ENCODE measurements at places on chromosomes 1 and 21.

DNA sequence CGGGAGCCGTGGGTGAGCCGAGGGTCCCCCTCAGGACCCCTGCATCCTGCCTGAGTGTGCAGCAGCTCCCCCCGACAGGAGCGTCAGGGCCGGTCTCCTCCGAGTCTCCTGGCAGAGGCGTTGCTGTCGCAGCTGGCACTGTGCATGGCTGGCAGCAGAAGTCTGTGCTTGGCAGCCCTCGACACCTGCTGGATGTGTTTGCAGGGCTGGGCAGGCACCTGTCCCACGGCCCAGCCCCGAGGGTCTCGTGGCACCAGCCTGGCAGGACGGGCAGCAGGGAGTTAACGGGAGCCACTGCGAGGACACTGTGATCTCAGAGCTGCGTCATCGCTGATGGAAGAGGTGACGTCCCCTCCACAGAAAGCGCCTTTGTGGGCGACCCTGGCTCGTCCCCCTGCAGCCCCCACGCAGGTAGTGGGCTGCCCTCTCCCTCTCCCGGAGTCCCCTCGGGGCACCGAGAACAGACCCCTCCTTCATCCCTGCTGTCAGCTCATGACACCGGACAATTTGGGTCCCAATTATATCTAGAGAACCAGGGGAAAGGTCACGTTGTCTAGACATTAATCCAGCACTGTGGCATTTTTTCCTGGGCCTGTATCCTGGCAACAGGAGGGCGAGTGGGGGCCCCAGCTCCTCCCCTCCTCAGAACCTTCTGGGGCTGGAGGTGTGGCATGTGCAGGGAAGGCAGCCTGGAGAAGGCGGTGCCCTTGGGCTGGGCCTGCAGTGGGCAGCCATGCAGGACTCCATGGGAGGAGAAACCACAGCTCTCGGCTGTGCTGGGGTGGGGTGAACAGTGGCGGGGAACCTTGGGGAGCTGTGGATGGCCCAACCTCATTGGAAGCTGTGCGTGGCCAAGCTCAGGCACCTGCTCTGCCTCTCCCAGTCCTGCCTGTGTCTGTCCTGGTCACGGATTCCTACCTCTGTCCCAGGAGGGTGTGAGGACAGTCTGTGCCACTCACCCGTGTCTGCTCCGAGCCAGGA is 15.4 kb downstream of the COL18A1 start:
- no peak for DNase-seq

- DNase-seq = no peak
Observed at GRCh38 chr1:14926229-14926628, 227.3 kb upstream of the TMEM51 start.

DNA sequence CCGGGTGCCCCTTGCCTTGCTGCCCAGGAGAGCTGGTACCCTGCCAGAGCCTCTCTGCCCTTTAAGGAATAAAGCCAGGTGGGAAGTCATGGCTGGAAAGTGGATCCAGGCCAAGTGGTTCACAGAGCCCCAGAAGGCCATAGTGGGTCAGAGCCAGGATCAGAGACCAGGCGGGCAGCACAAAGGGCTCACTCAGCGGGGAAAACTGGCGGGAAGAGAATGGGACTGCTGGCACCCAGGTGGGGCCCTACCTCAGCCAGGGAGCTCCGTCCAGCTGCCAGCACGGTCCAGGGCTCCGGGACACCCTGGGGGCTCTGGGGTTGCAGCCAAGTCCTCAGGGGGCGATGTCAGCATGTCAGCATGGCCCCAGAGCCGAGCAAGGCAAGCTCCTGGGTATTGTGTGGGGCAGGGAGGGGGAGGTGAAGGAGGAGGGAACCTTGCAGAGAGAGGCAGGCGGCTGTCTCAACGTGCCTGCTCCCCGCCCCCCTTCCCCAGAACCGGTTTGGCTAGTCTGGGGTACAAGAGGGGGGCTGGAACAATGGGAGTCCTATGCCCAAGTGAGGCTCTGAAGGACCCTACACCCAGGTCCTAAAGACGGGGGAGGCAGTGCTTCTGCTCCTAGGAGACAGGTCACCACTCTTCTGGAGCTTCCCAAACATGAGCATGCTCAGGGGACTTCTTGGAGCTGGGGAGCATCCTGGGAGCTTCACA is at the start of gene ARHGEF19:
Gene ARHGEF19, minus strand, starts transcription at position 402 of the 711 bp plus-strand sequence. CDS start 3,598 bp downstream, outside the sequence.
- no peak for DNase-seq

DNA sequence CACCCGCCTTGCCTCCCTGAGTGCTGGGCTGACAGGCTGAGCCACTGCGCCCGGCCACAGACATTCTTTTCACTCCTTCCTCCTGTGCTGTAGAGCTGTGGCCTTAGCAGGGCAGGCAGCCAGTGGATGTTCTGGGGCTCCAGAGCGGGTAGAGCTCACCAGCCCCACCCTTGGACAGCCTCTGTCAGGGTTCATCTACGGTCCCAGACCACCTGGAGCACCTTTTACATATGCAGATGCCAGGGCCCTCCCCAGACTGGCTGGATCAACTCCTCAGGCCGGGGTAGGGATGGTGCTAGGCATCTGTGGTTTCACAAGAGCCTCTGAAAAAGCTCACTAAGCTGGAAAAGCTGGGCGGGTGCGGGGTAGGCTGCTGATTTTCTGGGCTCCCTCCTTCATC is 4.6 kb downstream of the ATP13A2 start:
- no peak for DNase-seq

GRCh38 chr1:15100880-15101760 is 52.4 kb upstream of the TMEM51 start:
- no peak for DNase-seq

DNA sequence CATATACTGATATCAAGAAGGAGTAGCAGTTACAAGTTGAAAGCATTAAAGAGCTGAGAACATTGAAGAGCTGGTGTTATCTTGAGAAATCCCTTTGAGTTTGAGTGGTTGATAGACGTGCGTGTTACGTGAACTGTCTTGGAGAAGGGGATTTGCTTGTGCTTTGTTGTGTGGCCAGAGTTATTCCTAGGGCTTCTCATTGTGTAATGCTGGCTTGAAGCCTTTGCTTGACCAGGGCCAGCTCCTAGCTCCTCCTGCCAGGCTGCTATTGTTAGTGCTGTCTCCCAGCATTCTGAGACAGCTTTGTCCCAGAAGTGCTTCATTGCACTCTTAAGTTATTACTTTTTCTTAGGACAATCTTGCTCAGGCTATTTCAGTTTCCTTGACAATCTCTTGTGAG is 116.2 kb upstream of the KCNK2 start:
- no peak for DNase-seq

DNA sequence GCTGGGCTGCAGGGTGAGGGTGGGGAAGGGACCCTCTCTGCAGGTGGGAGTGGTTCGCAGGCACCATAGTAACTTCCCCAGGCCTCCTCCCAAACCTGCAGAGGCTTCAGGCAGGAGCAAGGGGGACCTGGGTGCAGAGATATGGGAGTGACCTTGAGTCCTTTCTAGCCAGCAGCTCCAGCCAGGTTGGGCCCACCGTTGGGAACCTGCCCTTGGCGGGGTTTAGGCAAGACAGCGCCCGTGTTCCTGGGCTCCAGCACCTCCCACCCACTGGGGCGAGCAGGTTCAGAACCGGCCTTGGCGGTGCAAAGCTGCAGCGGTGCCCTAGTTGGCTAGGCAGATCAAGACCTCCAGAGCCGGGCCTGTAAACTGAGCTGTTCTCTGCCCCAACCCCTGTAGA is 2.2 kb upstream of the PRDM16 start:
- DNase-seq = no peak

DNA sequence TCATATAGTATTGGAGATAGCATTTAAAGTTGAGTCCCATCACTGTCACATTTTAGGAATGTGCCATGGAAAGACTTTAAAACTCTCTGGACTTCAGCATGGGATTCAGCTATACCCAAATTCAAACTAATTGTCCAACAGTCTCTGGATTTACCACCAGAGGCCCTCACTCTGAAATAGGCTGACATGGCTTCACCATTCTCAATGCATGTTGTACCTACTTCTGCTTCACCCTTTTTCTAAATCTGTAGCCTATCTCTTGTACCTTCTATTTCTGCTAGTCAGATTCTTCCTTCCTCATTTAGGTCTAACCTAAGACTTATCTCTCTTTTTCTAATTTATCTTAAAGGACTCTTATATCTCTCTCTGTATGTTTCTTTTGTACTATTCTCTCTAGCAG is 512.7 kb upstream of the ZRANB2 start:
- DNase-seq = no peak

DNA sequence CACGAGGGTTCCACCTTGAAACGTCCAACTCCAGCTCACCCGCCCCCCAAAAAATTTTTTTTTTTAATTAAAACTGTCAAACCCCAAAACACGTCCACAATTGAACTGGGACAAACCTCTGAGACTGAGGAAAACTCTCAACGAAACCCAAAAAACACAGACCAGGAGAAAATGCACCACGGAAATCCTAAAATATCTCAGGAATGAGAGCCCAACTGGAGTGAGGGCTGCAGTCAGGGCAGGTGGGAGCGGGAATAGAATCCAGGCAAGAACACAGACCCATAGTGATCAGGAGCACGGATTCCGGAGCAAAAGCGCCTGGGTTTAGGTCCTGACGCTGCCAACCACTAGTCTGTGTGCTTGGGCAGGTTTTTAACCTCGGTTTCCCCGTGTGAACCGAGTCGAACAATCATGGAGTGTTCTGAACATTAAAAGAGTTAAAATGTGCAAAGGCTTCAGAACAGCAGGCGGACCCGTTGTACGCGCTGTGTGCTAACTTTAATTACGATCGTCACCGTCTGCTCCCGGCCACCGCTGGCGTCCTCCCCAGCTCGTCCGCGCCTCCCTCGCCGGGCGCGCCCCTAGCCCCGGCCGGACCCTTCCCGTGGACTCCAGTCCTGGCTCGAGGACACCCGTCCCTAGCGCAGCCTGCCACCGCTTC is 624 bp downstream of the ARHGAP29 start:
- no peak for DNase-seq

GRCh38 chr1:88661188-88661587 is 22.9 kb upstream of the PKN2 start:
- DNase-seq = no peak

DNA sequence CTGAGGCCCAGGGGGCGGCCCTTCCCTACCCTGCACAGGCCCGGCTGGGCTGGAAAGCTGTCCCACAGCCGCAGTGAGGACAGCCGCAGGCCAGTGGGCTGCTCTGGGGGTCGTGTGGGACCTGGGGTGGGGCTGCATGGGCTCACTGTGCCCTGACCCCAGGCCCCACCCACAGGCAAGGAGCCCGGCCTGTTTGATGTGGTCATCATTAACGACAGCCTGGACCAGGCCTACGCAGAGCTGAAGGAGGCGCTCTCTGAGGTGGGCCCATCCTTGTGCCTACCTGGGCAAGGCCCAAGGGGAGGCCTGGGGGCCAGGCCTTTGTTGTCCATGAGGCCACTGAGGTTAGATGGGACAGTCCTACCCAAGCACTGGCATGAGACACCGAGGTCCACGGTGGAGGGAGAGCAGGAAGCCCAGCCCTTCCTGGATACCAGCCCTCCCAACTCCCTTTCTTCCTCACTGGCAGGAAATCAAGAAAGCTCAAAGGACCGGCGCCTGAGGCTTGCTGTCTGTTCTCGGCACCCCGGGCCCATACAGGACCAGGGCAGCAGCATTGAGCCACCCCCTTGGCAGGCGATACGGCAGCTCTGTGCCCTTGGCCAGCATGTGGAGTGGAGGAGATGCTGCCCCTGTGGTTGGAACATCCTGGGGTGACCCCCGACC is 1.4 kb upstream of the GJC2 start:
- no peak for DNase-seq

- DNase-seq = no peak
Observed at GRCh38 chr1:233744779-233745513, 131.0 kb downstream of the KCNK1 start.

DNA sequence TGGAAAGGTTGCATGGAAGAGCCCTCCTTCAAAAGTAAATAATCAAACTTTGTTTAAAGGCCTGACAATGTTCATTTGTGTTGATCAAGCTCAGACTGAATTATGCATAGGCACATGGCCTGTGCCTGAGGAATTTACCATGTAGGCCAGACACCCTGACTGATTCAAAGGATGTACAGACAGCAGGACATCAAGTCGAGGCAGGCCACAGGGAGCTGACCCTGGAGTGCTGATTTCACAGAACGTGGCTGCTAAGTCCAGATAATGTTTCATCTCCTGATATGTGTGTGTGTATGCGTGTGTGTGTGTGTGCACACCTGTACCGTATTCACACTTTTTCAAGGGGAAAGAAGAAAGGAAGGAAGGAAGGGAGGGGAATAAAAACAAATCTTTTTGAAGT is 34.1 kb downstream of the NAV1 start:
- DNase-seq = no peak

DNA sequence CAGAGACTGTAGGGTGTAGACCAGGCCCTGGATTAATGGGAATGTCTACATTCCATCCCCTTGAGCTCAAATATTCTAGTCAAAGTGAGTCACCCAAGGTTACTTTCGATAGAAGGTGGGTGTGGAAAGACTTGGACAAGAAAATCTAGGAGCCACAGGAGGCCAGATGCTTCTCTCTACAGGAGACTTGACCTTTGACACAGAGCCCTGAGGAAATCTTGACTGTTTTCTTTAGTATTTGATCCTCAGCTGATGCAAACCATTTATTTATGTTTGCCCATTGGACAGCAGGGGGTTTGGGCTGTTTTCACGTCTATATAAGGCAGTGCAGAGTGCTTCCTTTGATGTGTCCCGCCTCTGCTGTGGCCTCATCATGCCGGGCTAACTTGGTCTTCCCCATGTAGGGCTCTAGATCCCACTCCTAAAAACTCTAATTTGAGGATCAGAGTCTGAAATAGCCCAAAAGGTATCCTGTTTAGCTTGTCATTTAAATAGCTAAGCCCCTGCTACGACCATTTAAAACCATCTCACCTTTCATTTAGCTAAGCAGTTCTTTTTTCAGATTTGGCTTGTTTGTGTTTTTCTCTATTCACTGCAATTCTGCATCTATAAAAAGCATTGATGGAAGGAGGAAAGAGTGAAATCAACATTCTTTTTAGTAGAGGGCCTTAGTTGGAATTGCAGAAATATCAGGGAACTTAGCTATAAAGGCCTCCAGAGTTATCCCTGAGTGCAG is 15.5 kb upstream of the MAP3K7CL start:
- peak; percentile 99 for DNase-seq

- DNase-seq = no peak
Observed at GRCh38 chr1:170624146-170624545, 39.8 kb upstream of the PRRX1 start.

- no peak for DNase-seq
Observed at GRCh38 chr1:28126783-28127490, 38.5 kb upstream of the EYA3 start.

GRCh38 chr1:7669559-7670311 is 101.4 kb upstream of the VAMP3 start:
- no peak for DNase-seq

- DNase-seq = no peak
Observed at GRCh38 chr1:1101503-1101902, 14.4 kb downstream of the C1orf159 start.

GRCh38 chr1:224623743-224624333 is 7.7 kb downstream of the CNIH3 start:
- peak; percentile 65 for DNase-seq

Data from smooth muscle cell of the brain vasculature (primary cell).